ENCODE measurements at places on chromosomes 1 and 21.
A peak's percentile ranks its signal among the peaks of the same experiment; 100 is the strongest.

DNA sequence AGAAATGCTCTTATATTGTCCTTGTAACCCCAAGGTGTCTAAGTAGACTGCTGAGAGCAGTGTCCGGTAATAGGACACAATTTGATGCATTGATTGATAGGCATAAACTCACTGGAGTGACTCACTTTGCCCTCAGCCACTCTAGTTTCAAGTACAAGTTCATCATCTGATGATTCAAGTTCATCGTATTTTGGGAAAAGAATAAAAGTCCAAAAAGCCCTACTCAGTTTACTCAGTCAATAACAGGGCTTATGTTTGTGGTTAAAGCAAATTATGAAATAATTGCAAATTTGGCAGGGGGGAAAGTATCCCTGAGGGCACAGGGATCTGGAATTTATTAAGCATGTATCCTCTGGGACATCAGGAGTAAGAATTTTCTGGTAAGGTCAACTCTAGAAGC is 7.6 kb upstream of the ATF3 start:
- DNase-seq, result no peak

- peak; percentile 75 for DNase-seq
Measured at GRCh38 chr1:16727190-16728111, 12.9 kb upstream of the RNU1-4 start.

GRCh38 chr1:192697771-192698170 is 61.8 kb downstream of the RGS13 start:
- no peak for DNase-seq

GRCh38 chr1:160032165-160032820 is 503 bp upstream of the PIGM start:
- DNase-seq, result peak; percentile 25

GRCh38 chr1:48654606-48655210 is 122.0 kb downstream of the BEND5 start:
- no peak for DNase-seq

DNA sequence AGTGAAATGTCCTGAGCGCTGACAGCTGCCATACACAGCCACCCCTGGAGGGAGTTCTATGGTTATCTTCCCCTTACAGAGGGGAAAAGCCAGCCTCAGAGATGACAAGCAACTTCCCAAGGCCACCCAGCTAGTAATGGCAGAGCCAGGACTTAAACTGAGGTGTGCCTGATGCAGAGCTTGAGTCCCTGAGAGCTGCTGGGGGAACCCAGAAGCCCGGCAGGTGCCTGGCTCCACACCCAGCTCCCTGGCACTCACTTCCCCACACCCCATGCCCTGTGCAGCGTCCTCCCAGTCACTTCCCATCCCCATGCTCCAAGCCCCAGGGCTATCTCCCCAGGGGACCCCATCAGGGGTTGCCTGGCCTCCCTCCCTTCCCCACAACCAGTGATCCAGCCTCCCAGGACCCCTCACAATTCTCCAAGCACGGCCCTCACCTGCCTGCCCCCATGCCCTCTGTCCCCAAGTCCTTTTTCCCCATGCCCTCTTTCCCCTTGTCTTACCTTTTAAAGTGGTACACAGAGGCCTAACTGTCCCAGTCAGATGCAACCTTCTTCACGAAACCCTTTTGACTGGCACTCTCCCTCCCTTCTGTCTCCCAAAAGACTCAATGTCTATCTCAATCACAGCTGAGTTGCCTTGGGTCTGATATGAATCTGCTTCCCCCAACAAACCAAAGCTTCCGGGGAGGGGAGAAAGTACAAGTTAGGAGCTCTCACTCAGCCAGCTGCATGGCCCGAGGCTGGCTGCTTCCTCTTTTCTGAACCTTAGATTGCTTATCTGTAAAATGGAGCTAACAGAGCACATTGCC is 39.8 kb upstream of the LRP8 start:
- DNase-seq, result no peak

GRCh38 chr1:40901886-40902852 is 40.0 kb upstream of the CITED4 start:
- peak; percentile 87 for DNase-seq

- no peak for DNase-seq
Measured at GRCh38 chr1:996851-997712, 2.8 kb downstream of the HES4 start.

GRCh38 chr21:35377505-35378090 is 328.5 kb upstream of the RUNX1 start:
- DNase-seq, result peak; percentile 55

- DNase-seq, result peak; percentile 33
Measured at GRCh38 chr1:109314795-109315194, 8.0 kb upstream of the MYBPHL start.

DNA sequence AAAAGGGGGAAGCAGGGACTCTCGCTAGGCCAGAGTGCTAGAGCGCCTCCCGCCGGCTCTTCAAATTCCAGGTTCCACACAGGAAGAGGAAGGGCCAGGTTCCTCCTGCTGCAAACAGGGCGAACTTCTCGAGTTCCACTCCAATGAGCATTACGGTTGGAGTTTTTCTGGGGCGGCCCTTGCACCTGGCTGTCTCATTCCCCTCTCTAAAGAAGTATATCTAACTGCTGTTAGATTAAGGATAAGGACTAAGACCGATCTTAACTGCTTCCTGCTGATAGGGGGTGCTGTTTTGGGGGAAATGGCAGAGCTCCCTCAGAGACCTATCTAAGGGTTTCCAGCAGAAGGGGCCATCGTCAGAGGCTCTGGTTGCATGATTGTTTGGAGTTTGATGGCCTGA is 138.0 kb downstream of the RABGAP1L start:
- DNase-seq, result no peak

- no peak for DNase-seq
Measured at GRCh38 chr1:234089396-234089795, 184.9 kb downstream of the SLC35F3 start.

GRCh38 chr1:211643324-211644212 is 31.9 kb downstream of the NEK2 start:
- DNase-seq, result no peak

DNA sequence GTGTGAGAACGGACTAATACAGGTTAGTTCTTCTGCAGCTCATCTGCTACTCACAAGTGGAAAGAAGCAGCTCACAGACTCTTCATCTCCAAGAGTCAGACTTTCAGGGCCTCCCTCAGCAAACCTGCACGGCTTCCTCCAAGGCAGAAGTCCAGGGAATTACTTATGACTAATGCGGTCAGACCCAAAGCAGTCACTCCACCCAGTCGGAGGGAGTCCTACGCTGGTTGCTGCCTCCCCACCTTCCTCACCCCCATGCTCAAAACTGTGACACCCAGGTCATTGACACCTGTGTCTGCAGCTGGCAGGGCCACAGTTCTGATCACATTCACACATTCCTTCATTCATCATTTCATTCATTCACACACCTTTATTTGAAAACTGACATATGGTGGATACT is 38.4 kb upstream of the PRDM2 start:
- DNase-seq, result peak; percentile 7

- DNase-seq, result no peak
Measured at GRCh38 chr1:202306535-202307345, 35.0 kb downstream of the UBE2T start.

DNA sequence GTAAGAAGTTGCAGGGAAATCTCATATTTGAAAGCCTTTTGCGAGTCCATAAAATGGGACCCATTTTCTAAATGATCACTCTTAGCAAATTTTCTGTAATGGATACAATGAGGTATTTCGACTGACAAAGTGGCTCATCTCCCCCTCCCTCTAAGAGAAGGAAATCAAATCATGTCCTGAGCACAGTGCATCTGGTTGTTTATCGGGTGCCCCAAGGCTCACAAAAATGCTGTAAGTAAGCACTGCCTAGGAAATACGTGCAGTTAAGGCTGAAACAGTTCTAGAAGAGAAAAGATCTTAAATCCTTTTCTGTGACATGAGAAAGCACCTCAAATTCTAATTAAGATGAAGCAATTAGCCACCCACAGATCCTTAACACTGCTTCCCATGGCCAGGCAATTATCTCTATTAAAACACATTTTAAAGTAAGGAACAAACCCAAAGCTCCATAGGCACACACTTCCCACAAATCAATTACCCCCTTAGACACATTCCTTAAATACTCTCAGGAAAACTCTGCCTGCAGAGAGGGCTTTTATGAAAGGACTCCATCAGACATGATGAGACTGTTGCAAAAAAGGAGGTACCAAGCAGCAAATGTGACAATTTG is 216.3 kb downstream of the KCNH1 start:
- DNase-seq, result no peak

DNA sequence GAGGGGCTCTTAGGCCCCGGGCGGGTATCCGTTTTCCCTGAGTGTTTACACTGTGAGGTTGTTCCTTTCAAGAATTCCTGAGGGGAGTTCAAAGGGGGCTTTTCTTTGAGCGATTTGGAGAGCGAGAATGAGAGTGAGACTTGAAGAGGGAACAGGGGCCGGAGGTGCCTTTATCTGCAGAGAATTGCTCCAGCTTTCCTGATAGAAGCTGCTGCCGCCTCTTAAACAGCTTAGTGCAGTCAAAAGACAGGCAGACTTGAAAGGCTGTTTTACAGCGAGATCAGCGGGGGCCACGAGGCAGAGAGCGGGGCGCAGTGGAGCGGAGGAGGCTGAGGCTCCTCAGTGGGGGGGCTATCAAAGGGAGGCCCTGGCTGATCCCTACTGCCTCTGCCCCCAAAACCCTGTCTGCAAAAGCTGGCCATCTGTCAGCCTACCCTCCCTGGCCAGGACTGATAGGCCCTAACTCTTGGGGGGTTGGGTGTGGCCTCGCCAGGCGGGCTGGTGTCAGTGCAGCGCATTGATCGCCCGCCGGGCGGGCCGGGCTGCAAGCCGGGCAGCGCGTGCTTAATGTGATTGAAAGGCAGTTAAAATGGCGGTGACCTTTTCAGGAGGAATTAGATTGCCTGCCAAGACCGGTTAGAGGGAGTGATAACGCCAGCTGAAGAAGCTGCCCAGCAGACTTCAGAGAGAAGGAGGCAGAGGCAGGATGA is 36.4 kb downstream of the TMEM53 start:
- no peak for DNase-seq

- no peak for DNase-seq
Measured at GRCh38 chr1:33119532-33120217, 38.7 kb downstream of the AZIN2 start.

DNA sequence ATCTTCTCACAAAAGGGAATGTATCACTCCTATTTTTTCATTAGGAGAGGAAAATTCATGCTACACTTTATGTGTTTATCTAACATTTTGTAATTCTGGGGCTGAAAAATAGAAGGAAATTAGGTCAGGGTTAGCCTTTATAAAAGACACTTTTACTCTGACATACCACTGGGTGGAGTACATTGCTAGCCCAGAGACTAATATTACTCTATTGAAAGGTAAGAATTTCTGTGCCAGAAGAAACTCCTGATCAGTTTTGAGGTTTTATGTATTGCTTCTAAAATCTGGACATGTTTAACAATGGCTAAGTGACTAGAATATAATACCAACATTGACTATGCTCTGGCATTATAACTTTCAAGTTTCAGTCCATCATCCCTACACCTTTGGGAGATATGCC is 724.6 kb downstream of the USP25 start:
- no peak for DNase-seq

GRCh38 chr1:27832762-27833161 is 2.2 kb downstream of the PPP1R8 start:
- DNase-seq, result peak; percentile 55

GRCh38 chr1:45545019-45545493 is 5.6 kb upstream of the AKR1A1 start:
- no peak for DNase-seq

- DNase-seq, result no peak
Measured at GRCh38 chr1:230441183-230442029, 15.3 kb upstream of the PGBD5 start.

DNA sequence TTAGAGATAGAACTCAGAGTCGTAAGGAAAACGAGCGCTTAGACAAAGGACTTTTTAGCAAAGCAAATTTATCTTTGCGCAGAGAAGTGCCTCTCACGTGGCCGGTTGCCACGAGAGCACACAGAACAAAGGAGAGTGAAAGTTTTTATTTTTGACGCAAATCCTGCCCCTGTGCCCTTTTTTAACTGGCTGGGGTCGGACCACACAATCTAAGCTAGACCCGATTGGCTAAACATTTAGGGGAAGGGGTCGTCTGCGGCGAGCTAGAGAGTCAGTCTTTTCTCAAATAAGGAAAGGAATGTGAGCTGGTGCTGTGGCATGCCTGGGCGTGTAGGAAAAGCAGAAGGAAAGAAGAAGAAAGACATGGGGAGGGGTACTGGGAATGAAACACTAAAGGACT is 2.4 kb downstream of the KRTAP10-2 start:
- no peak for DNase-seq

- peak; percentile 25 for DNase-seq
Measured at GRCh38 chr1:226548256-226549093, at the start of gene STUM. TSS of gene STUM (plus strand) at chr1:226548764. CDS start at chr1:226548905, 141 bp downstream.

DNA sequence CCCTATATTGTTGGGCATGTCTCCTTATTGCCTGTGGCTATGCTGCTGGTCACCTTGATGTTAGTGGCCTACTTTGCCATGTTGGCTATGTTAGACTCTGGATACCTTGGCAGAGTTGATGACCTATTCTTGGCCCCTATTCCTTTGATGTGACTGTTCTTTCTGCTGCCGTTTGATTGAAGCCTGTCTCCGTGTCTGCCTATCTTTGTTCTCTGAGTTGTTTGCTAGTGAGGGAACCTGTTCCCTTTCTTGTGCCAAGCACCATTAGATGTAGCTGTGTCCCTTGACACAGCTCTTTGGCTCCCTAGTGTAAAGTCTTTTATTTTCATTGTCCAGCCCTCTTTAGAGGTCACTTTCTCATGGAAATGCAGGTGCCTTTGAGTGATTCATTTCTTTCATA is 28.7 kb upstream of the PAPPA2 start:
- no peak for DNase-seq

DNA sequence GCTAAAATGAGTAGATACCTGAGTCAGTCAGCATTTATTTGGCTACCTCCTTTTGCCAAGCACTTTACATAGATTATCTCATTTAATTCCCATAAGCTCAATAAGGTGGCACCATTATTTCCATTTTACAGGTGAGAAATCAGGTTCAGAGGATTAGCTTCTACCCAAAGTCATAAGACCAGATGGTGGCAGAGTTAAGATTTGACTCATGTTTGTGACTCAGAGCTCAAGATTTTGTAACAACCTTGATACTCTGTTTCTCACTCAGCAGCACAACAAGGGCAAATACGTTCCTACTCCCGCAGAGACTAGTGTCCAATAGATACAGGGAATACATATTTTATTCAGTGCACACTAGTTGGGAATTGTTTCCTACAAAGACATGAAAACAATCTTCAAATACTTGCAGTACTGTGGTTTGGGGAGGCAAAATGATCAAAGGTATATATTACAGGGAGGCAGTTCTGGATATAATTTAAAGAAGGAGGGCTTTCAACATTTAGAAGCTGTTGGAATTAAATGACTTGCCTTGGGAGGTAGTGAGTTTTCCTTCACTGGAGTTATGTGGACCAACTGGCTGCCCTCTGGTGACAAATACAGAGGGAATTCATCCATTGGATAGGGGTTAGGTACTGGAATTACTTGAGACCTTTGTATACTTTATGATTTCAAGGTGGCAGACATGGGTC is 3.6 kb downstream of the LEPR start:
- peak; percentile 90 for DNase-seq
